ENCODE measurements at places on chromosomes 7 and 10. TPM values are rescaled to one million over a fixed set of nuclear protein-coding genes. Genes with fewer than 3 reads are reported as not detected.
A peak's percentile ranks its signal among the peaks of the same experiment; 100 is the strongest.

DNA sequence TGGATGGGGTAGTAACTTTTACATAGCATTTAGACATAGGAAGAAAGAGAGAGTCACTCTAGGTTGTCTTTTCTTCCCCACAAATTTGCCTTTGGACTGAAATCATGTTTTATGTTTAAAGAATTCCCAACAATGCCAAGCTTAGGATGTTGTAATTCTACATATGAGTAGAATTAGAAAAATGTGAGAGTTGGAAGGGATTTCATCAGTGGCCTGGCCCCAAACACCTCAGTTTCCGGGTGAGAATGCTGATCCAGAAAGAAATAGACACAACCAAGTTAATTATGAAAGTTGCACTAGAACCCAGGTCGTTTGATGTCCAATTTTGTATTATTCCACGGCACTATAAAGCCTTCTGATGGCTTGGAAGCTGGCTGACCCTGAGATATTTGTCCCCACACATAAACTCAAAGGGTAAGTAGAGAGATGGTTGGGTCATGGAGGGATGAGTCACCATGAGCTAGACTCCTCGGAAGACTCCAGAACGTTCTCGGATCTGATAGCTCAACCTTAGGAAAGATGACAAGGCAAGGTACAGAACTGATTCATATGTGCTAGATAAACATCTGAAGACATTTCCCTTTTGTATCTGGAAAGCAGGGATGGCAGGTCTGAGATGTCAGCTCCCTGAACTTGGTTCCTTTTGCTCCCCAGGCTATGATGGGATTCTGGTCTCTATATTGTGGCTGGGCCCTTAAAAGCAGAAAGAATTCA is 48.8 kb upstream of the SLC35B4 start:
- DNase-seq: no peak

- DNase-seq: no peak
These were observed 3.5 kb upstream of the HBP1 start for GRCh38 chr7:107165341-107165740.

DNA sequence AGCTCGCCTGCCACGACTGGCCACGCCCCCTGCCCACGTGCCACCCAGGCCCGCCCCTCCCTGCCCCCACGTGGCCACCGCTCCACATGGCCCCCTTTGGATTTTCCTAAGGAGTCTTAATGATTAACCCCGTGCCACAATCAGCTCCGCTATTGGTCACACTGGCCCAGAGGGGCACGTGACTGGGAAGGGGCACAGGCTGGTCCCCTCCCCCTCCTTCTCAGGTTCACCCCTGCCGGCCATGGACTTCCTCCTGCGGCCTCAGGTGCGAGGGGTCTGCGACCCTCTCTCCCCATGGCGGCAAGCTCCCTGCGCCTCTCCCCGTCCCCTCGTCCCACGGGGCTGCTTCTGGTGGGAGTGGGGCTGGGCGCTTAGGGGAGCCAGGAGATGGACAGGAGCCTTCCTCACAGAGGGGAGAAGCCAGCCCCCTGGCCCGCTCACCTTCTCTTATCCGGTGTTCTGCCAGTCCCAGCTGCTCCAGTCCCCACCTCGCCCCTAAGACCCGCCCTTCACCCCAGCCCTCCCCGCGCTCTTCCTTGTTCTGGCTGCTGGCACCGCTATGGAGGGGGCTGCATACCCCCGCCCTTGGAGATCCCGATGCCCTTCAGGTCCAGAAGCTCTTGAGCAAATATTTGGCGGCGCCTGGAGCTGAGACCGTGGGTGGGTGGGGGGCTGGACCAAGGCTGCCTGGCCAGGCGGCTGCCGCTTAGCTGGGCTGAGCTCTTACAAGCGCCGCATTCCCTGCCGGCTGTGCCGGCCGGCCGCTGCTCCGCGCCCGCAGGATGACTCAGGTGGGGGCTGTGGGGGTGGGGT is 3.2 kb downstream of the SLC4A2 start:
- DNase-seq: peak; percentile 89

DNA sequence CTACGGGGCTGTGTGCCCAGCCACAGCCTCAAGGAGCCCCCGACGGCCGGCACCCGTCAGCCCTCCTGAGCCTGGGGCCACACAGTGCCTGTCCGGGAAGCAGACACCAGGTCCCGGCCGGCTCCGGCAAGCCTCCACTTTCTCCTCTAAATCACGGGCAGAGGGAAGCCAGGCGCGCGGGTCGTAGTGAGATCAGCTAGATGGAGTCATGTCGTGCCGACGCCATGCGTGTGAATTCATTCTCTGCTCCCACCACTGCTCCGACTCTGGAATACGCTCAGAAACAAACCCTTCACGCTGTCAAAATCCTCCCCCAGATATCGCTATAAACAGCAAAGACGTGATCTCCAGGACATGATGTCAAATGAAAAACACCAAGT is 93.7 kb upstream of the DNAAF5 start:
- peak; percentile 78 for DNase-seq

DNA sequence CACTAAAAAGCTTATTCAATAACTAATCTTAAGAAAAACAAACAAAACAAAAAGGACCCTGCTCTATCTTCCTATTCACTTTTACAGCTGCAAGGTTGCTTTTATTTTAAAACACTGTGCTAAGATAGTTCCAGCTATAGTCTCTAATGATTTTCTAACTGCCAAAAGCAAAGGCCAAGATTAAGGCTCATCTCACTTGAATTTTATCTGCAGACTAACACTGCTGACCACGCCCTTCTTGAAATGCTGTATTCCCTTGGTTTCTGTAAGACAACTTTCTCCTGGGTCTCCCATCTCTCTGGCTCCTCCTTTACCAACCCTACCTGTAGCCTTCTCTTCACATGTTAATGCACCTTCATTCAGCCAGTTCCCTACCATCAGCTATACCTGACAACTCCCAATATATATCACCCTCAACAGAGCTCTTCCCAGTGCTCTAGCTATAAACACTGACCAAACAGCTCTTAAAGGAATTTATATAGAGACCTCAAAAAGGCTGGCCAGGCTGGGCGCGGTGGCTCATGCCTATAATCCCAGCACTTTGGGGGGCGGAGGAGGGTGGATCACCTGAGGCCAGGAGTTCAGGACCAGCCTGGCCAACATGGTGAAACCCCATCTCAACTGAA is 11.7 kb downstream of the SRPK2 start:
- no peak for DNase-seq

DNA sequence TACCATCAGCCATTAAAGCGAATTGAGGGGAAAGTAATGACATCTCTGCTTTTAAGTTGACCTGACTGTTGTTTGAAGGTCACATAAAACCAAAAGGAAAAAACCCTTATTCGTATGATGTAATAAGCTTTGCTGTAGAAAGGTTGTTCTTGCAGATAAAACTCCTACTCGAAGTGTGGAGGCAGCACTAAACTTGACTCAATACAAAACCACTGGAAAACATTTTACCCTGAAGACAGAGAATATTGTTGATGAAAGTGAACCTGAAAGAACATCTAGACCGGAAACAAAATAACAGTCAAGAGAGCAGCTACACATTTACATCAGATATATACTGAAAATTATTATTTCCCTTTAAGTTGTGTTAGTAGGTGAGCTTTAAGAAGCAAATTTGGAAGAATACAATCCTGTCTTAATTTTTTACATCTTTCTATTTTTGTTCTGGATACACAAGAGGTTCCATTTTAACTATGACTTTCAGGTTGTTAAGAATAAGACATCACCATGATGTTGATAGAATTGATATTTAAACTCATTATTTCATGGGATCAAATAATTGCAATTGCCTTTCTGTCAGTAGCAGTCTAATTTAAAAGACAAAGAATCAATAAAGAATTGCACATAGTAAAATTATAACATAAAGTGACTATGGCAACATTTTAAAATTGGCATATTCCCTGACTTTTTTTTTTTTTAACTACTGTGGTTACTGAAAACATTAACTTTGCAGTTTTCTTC is 6.4 kb downstream of the ETV1 start:
- no peak for DNase-seq

The CYP3A4 gene
- total RNA-seq: not detected

GRCh38 chr10:116740971-116741370 is 1.4 kb downstream of the HSPA12A start:
- DNase-seq: peak; percentile 71

- DNase-seq: no peak
These were observed 12.1 kb downstream of the TMEM236 start for GRCh38 chr10:17764142-17764541.

DNA sequence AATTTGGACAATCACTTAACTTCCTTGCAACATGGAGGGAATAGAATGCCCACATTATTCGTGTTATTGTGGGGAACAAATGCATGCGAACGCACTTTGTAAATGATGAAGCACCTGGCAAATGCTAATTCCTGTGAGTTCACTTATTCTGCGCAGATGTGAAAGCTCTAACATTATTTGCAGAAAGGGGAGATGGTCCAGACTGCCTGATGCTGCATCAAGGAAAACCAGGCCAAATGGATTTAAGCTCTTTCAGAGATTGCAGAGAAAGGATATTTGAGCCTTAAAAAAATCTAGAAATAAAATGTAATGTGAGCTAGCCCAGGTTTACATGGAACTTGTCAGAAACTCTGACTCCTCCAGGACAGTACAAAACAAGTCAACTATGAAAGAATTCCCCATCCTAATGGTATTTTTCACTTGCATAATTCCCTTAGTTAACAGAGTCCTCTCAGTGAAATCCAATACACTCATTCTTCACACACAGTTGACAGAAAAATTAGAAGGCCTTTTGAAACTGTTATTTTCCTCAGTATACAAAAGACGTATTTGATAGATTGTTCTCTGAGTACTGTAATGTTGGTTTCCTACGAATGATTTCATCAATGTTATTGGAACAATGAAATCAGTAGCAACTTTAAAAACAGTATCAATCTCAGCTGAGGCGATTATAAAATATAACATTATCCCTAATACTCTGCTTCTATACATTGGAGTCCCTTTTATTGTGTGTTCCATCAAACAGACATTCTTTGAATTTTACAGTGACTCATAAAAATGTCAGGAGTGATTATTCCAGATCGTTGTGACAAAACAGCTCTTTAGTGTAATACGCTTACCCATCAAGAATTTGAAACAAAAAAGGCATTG is 136.3 kb upstream of the ANK3 start:
- no peak for DNase-seq

The PRKCQ gene
- total RNA-seq: 0.74 TPM

GRCh38 chr7:33916357-33917081 is 11.2 kb downstream of the BMPER start:
- DNase-seq: no peak

DNA sequence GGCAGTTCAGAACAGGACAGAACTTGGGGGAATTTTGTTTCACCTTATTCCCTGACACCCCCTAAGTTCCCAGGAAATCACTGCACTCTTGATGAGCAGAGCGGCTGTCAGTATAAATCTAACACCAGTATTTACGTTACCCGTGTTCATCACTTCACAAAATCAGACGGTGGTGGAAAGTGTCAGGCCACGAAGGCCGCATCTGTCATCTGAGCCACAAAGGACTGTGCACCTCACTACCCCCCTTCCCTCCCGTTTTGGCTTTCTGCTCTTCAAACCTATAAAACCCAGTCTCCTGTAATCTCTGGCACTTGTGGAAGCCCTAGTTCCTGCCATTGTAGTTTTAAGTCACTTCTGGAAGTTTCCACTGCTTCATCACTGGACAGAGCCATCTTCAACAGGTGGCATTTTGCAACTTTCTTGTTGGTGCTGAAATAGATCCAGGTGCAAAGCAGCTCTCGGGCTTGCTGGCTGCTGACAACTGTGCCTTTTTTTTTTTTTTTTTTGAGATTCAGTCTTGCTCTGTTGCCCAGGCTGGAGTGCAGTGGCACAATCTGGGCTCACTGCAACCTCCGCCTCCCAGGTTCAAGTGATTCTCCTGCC is 9.5 kb downstream of the ZFAND2A start:
- DNase-seq: peak; percentile 13

GRCh38 chr10:127756264-127756663 is 19.3 kb downstream of the FOXI2 start:
- no peak for DNase-seq

The SLIT1 gene
- 0.33 TPM for total RNA-seq

GRCh38 chr7:73451780-73452398 is 18.3 kb downstream of the FZD9 start:
- DNase-seq: no peak
